LNCaP clone FGC (cell line): ENCODE measurements at places on chromosomes 11 and 22.
A peak's percentile ranks its signal among the peaks of the same experiment; 100 is the strongest.

GRCh38 chr11:62665599-62666258 is 617 bp downstream of the CSKMT start:
- DNase-seq = no peak

GRCh38 chr11:66636411-66636810 is 2.1 kb upstream of the RBM4 start:
- DNase-seq = no peak

DNA sequence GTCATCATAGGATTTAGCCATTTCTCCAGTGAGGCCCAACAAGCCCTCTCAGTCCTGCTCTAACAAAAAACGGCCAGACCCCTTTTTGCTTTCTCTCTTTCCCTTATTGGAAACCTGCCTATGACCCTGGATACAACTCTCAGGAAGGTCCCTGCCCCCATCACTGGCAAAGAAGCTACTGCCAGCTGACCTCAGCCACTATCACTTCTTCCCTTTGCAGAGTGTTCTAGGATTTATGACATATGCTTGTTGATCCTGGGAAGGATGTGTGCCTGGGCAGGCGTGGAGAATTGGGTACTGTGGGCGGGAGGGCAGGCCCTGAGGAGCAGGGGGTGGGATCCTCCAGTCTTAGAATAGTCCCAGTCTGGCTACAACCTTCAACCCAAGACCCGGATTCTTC is 7.5 kb downstream of the PGAP2 start:
- no peak for DNase-seq

DNA sequence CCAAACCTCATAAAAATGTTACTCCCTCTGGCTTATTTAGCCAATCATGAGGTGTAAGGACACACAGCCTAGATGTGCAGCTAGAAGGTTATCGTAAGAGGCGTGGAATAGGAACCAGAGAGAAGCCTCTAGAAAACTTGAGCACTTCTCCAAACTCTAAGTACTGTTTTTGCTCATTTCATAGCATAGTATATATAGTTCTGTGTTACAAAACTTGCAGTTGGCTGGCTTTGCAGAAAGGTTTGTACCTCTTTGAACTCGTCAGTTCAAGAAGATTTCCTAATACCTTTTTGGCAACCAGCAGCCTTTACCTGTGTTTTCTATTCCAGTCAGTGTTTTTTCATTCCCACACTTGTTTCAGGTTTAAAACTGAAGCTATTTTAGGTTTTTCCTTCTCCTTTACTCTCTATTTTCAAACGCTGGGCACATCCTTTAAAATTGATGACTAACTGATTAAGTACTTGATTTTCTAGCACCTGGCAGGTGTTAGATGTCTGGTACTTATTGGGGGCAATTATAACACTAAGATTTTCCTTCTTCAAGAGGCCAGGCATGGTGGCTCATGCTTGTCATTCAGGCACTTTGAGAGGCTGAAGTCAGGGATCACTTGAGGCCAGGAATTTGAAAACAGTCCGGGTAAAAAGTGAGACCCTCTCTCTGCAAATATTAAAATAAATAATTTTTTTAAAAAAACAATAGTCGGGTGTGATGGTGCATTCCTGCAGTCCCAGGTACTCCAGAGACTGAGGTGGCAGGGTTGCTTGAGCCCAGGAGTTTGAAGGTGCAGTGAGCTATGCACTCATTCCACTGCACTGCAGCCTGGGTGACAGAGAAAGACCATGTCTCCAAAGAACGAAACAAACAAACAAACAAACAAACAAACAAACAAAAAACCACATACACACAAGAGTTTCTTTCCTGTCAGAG is 125.2 kb downstream of the LRRC4C start:
- no peak for DNase-seq

- DNase-seq = peak; percentile 18
These were observed 169.1 kb downstream of the CADM1 start for GRCh38 chr11:115334932-115335788.

GRCh38 chr22:48105259-48105658 is 1342.8 kb downstream of the TBC1D22A start:
- no peak for DNase-seq

DNA sequence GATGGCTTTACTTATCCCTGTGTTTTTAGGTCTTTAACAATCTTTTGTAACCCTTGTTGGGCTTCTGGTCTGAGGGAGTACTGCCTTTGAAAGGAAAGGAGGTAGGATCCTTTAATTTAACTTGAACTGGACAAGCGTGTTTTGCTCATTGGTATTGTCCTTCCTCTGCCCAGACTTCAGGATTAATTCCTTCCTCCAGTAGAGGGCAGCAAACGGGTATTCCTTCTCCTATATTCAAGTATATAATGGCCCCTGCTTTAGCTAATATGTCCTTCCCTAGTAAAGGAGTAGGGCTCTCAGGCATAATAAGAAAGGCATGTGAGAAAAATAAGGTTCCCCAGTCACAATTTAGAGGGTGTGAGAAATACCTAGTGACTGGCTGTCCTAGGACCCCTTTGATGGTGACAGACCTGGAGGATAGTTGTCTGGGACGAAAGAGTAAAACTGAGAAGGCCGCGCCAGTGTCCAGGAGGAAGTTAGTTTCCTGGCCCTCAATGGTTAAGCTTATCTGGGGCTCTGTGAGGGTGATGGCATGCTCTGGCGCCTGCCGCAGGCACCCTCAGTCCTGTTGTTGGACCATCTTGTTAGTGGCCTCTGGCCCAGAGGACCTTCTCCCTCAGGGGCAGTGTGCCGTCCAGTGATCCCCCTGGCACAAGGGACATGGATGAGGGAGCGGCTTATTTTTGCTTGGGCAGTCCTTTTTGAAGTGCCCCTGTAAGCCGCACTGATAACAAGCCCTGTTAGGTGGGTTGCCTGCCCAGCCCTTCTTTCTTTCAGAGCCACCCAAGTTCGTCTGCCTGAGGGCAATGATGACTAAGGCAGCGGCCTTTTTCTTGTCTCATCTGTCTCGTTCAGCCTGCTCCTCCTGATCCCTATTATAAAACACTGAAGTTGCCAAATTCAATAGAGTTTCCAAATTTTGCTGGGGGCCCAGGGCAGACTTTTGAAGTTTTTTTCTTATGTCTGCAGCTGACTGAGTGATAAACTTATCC is 51.8 kb downstream of the C11orf71 start:
- DNase-seq = peak; percentile 49
